GM20000 (cell line): ENCODE measurements at places on chromosomes 6 and 20.

DNA sequence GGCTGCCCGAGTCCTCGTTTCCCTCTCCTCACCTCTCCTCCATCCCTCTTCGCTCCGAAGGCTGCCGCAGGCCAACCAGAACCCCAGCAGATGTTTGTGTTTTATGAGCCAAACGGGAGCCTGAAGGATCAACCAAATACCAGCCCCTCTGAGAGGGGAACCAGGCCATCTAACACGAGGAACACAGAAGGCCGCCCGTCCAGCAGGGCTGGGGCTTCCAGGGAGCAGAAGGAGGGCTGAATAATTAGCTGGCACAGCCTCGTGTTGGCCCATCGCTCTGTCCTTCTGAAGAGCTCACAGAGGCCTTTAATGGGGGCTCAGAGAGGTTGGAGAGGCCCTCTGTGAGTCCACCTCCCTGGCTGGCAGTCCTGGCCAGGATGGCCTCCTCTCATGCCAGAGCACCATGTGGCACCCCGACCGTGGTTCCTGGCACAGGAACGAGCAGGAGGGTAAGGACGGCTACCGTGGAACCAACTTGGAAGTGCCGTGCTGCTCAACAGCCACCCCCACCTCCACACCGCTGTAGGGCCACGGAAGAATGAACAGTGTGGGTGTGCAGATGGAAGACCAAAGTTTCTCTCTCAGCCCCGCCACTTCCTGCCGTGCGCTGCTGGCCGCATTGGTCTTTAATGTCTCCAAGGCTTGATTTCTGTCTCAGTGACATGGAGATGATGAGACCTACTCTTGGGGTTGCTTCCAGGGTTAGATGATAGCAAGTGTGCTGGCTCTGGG lies 155.2 kb downstream of the SCML4 start:
- peak; percentile 76 for DNase-seq

DNA sequence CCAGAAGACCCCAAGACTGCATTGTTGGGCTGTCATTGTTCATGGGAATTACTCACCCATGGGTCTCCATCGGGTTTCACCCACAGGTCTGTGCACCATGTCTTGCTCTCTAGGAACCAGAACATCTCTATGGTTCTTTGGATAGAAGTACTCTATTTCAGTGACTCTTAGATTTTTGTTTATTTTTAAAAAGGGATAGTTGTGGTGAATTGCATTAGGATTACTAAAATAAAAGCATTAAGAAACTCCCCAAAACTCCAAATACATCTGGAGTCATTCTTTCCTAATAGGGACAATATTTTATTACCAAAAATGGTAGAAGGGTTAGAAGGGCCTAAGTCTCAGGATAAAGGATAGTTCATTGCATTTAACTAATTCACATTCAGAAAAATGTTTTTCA lies 166.9 kb upstream of the TNFAIP3 start:
- DNase-seq = no peak

- peak; percentile 7 for DNase-seq
These were observed 44.4 kb downstream of the DSTN start for GRCh38 chr20:17614176-17614811.

DNA sequence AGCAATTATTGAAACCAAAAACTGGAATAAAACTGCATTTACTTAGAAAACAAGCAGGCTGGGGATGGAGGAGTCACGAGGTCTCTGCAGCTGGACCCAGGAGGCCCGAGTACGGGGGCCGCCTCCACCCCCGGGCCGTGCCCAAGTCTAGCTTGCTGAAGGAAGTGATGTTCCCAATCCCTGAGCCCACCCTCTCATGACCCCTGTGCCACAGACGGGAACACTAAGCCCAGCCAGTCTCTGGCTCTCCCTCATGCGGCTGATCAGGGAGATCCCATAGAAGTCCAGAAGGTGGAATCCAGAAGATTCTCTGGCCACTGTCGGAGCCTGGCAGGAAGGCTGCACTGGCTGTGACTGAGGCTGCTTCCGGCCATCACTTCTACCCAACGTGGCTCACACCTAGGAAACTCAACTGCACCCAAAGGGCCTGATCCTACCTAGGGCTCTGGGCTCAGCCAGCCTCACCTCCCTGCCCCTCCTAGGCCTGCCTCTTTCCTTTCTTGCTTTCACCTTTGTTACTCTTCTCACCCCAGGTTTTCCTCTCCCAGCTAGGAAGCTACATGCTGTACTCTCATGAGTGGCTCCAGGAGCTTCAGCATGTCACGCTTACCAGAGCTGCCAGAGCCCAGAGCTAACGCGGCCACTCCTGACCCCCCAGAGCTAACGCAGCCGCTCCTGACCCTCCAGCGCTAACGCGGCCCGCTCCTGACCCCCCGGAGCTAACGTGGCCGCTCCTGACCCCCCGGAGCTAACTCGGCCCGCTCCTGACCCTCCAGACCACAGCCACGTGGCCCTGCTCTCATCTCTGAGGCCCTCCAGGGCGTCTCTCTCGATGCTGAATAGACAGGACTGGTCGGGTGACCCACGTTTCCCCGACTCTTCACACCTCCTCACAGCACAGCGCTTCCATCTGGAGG lies 24.7 kb upstream of the HELZ2 start:
- DNase-seq = no peak

DNA sequence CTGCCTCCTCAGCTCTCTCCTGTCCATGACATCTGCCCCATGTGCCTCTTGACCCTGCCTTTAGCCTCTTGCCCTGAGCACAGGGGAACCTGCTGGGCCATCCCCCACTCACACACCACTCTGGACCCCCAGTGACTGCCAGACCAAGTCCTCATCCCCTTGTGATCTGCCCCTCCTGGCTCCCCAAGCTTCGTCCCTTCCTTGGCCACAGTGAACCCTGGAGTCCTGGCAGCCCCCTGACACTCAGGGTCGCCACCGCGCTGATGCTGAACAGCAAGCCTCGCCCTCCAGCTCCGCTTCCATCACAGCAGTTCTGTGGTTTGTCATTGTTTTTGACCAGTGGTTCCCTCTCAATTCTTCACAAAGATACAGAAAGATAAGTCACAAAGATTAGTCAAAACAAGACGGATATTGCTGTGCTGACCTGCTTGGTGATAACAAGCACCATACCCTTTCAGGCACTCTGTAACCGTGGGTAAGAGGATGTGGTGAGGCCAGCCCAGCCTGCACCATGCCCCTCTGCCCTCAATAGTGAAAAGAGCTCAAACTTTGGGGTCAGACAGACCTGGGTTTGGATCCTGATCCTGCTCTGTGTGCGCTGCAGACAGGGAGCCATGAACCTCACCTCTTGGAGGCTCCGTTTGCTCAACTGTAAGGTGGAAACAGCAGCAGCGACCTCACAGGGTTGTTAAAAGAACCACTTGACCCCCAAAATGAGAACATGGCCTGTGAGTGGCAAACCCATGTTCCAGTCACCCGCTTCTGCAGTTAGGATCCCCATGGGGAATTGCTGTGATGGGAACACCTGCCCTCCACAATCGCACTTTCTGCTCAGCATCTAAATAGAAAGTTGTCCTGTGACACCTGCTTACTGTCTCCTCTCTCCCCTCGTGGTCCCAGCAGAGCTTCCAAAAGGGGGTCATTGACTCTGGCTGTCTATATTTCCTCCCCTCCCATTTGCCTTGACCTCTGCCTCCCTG lies 114.5 kb downstream of the TOX2 start:
- DNase-seq = peak; percentile 34

GRCh38 chr6:91278416-91278815 lies 691.5 kb upstream of the MAP3K7 start:
- no peak for DNase-seq

GRCh38 chr6:43298565-43299337 lies 691 bp downstream of the SLC22A7 start:
- DNase-seq = peak; percentile 4

- DNase-seq = no peak
These were observed 87.7 kb downstream of the THEMIS start for GRCh38 chr6:127812985-127813698.

- DNase-seq = peak; percentile 90
These were observed 409 bp upstream of the ATXN1 start for GRCh38 chr6:16761471-16762267.

DNA sequence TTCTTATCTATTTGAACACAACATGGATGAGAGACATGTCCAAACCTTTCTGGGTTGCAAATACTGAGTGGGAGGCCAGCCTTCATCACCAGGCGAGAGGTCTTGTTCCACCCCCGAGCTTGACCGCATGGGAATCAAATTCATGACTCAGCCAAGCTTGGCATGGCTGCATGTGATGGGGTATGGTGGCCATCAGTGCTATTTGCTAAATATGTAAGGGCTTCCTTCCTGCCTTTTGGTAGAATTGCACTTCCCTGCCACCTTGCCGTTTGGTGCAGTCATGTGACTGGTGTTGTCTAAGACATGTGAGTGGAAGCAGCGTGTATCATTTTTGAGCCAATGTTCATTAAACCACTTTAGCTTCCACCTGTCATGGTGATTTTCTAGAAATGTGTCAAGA lies 508.9 kb upstream of the SULF2 start:
- DNase-seq = no peak

DNA sequence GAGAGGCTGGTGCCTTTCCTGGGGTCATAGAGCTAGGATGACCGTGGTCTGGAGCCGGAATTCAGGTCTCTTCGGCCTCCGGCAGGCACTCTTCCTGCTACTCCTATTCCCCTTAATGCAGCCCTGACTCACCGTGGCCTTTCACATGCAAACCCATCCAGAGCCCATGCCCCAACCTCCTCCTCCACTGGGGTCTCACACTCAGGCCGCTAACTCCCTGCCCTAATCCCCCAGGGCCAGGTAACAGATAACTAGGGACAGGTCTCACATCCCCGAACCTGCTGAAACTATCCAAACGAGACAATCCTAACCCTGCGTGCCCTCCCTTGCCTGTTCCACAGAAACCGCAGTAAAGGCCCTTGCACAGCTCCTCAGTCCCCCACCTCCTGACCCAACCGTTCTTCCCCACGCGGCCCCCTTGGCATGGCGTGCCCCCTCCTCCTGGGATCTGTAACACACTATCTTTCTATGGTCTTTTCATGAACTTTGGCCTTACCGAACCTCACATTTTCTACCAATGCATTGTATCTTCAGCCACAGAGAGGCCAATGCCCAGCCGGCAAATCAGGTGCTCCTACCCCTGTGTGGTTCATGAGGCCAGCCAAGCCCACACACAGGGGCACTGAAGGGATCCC lies 245.4 kb upstream of the EXOC2 start:
- no peak for DNase-seq

DNA sequence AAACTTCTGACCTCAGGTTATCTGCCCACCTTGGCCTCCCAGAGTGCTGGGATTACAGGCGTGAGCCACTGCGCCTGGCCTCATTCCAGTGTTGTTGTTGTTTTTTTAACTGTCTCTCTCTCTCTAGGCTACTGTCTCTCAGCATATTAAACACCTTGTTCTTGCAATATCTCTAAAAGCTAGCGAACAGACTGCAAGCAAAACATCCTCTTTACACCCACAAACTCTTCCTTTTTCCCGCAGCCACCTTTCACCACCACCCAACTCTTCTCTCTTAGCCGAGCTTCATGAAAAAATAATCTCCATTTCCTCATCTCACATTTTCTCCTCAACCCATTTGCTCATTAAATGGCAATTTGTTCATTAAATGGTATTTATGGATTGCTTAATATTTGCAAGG lies 45.5 kb downstream of the SGK1 start:
- no peak for DNase-seq

DNA sequence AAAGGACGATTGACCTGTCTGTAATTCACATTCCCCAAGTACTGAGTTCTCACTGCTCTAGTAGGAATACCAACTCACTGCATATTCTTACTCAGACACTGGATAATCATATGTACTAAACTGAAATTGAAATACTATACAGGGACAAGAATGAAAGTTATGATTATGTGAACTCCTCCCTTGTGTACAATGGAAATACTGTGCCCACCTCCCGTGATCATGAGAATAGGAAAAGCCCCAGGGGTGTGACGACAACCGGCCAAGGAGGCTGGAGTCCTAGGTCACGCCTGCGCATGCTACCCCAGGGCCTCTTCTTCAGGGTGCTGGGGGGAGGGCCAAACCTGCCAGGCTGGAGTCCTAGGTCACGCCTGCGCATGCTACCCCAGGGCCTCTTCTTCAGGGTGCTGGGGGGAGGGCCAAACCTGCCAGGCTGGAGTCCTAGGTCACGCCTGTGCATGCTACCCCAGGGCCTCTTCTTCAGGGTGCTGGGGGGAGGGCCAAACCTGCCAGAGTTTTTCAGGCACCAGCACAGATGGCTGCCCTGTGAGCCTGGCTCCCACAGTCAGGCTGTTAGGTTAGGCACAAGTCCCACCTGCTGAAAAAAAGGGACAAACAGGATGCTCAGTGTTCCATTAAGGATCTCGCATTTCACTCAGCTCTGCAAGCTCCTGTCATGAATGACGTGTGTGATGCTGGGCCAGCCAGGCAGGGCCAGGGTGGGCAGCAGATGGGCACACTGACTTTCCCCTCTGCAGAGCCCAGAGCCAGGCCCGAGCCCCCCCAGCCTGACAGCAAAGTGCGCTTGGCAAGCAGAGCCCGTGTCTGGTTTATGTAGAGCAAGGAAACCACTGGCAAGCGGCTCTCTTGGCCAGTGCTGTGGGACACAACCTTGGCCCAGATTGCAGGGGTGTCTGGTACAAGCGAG lies 107.7 kb downstream of the FOXF2 start:
- no peak for DNase-seq

DNA sequence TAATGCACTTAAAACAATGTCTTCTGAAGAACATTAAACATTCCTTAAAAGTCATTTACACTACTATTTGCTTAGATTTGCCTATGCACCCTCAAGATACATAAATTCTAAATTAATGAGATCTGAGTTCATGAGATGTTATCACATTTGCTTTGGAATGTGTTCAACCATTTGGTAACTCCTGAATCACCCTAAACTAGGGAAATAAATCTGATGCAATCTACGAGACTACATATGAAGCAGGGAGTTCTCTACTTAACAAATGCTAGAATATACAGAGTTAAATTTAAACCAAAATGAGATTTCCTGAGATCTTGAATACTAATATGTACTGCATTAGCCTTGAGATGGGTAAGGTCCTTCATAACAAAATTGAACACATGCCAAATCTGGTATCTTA lies 170.1 kb downstream of the CLIC5 start:
- no peak for DNase-seq

DNA sequence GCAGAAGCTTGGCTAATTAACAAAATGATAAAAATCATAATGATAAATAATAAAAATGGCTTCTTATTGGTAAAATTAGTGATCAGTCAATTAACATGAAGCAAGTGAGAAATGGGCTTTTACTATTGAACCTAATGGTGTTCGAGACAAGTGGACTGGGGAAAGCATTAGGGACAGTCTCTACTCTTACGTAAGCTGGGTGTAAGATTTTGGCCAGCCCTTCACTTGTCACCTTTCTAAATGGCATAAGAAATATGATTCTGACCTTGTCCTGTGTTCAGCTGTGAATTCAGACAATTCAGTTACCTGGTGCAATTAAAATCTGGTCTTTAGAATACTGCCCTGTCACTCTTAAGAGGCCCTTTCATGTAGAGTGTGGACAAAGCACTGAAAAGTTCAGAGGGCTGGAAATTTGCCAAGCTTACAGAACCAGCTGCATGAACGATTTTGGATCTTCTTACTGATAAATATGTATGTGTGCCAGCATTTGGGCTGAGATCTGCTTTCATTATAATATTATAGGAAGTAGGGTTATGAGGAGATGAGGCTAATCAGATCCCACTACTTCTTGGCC lies 115.9 kb downstream of the QRSL1 start:
- no peak for DNase-seq

- no peak for DNase-seq
These were observed 40.8 kb upstream of the SLC4A11 start for GRCh38 chr20:3279761-3280160.

GRCh38 chr6:147081076-147081609 lies 123.1 kb upstream of the STXBP5 start:
- DNase-seq = no peak
